ENCODE measurements at places on chromosomes 13 and 19.

- DNase-seq, result no peak
These were observed 5.3 kb downstream of the SBNO2 start for GRCh38 chr19:1168572-1169410.

DNA sequence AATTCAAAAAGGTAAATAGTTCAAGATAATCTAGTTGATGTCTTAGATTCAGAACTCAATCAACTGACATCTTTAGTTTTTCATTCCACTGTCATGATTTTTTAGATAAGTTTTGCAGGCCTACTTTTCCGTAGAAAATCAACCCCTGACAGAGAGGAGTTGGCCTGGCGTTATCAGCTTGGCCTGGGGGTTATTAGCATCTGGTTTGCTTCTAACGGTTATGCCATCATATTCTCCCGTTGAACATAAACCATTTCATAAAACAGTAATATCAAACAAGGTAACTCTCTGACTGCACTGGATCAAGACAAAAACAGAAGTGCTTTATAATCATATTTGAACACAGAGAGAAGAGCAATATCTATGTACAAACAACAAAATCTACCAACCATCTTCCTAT lies 130.8 kb upstream of the PCDH20 start:
- no peak for DNase-seq

GRCh38 chr13:45833663-45834375 lies 17.7 kb downstream of the SIAH3 start:
- no peak for DNase-seq

- DNase-seq, result no peak
These were observed 52.8 kb downstream of the TNFSF13B start for GRCh38 chr13:108322206-108322824.

DNA sequence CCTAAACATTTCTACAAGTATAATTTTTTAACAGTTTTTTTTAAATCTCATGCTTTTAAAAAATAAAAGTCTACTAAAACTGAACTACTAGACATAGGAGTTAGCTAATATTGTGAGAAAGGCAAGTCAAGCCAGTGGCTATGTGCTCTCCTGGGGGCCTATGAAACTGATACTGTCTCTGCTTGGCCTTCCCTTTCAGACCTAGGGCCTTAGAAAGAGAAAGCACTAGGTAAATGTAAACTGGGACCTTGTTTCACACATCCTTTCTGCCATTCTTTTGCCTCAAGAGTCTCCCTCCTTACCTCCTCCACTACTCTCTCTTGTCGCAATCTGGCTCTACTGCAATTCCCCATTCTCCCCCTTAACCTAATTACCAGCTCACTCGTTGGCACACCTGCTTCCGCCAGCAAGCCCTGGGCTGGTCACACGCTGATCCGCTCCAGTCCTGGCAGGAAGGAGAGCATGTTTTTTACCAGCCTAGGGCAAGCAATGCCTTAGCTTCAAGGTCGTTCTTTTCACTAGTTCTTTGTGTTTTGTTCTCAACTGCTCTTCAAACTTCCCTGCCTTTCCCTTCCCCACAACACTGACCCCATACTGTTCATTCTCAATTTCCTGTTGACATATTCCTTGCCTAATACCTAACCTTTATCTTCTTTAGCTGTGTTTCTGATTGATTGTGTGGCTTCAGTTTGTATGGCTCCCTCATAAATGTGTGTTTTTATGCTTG lies 23.1 kb downstream of the TBC1D4 start:
- no peak for DNase-seq

DNA sequence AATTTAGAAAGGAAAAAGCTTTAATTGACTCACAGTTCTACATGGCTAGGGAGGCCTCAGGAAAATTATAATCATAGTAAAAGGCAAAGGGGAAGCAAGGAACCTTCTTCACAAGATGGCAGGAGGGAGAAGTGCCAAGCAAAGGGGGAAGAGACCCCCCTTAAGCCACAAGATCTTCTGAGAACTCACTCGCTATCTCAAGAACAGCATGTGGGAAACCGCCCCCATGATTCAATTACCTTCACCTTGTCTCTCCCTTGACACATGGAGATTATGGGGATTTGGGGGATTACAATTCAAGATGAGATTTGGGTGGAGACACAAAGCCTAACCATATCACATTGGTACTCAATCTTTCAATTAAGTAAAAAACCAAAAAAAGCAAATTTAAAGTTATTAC lies 1778.7 kb upstream of the MIR17HG start:
- DNase-seq, result no peak

GRCh38 chr19:6212403-6213265 lies 67.1 kb downstream of the MLLT1 start:
- no peak for DNase-seq

GRCh38 chr19:30563691-30564090 lies 191.5 kb downstream of the ZNF536 start:
- DNase-seq, result no peak

DNA sequence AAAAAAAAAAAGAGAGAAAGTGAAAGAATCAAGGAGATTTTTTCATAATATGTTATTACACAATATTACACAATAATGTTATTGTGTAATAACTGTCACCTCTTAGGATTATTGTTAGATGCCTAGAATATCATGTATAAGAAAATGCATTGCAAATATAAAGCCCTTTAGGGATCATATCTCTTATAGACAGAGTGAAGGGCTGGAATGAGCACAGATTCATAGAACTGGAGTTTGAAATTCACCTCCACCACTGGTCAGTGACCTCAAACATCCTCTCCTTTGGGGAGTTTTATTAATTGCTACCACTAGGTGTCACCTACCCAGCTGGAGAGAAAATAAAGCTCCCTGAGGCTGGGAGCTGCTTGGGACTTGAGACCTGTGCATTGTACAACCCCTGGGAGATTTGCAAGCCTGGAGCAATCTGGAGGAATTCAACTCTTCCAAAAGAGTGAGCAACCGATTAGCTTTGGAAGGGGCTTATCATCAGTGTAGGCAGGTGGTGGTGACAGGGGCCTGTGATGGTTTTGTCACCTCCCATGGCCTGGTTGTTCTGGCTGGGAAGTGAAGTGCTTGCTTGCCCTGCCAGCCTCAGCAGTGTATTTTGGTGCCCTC lies 30.3 kb upstream of the FRY start:
- no peak for DNase-seq

- DNase-seq, result no peak
These were observed 13.8 kb downstream of the CIC start for GRCh38 chr19:42282819-42283187.

- DNase-seq, result no peak
These were observed 86.0 kb downstream of the SERP2 start for GRCh38 chr13:44459674-44460073.

- no peak for DNase-seq
These were observed 184.1 kb downstream of the USP12 start for GRCh38 chr13:26987486-26988013.
